CD4-positive, alpha-beta T cell treated with Interleukin-4 for 4 hours (primary cell): ENCODE measurements at places on chromosomes 3 and 15.
A peak's percentile ranks its signal among the peaks of the same experiment; 100 is the strongest.

- no peak for DNase-seq
Observed at GRCh38 chr15:59432389-59432788, 5.6 kb upstream of the FAM81A start.

DNA sequence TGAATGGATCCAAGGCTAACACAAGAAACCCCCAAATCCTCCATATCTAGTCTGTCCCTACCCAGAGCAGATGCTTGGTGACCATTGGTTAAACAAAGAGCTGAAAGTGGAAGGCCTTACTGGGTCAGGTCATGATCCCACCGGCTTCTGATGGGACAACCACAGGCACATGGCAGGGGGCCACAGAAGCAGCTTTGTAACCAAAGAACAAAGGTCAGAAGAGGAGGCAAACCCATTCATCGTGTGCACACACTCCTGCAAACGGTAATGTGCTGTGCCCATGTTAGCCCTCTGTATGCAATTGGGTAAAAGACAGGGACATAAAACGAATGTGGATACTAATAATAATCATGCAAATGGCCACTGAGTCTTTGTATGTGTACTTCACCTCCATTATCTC, 133.3 kb upstream of the SLC6A11 start:
- no peak for DNase-seq

DNA sequence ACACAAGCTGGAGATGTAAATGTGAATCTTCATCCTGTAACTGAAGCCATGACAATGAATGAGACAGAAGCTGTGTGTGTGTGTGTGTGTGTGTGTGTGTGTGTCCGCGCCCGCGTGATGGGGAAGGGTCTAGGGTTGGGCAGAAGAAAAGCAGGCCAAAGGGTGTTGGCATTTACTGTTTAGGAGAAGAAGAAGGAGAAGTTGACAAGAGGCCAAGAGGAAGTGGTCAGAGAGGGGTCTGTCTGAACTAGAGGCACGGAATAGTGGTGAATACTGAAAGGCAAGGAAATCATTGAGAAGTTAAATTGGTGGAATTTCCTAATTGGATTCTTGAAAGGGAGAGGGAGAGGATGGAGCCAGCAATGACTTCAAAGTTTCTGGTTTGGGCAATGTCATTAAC, 5.6 kb upstream of the NCEH1 start:
- no peak for DNase-seq

DNA sequence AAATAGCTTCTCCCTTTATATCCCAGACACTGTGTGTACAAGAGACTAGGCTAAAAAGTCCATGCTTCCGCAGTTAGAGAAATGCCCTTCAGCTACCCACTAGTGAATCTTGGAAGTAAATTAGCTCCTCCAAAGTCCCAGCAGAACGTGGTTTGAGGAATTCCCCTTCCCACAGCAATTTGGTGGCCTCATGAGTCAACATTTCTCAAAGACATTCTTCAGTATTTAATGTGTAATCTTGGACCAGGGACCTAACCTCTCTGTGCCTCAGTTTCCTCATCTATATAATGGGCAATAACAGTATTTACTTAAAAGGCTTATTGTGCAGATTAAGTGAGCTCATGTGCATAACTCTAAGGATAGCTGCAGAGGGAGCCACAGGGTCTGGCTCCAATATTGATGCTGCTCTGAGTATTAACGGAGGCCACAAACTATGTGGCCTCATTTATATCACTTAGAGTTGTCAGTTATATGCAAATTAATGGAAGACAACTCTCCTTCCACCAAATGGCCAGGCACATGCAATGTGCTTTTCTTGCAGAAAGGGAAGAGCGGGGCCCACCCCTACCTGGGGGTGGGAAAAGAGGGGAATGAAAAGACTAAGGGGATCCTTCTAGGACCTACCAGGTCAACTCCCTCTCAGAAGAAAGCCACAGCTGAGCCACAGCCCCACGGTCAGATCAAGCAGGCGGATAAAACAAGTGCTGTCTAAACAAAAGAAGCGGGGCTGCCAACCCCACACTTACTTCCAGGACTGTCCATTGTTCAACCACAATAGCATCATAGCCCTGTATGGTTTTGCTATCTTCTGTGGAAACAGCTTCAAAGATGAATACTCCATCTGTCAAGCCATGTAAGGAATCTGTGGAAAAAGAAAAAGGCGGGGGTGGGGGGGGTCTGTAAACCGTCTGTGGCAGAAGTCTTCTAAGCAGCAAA, 92.4 kb downstream of the OXNAD1 start:
- no peak for DNase-seq

DNA sequence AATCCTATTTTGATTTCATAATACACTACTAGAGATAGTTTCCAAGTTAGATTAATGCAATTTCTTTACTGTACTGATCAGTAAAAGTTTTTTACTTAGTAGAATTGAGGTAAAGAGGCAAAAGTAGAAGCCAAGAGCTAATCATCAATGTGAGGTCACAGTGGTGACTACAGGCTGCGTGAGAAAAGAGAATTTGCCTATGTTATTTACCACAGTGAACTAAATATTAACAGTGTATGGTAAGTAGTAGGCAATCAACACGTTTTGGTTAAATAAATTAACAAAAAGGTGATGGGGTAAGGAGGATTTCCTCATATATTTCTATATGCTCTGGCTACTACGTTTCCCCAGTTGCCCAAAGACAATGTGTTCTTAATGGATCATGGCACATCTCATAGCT, 202.2 kb upstream of the CMC1 start:
- DNase-seq, result no peak

- DNase-seq, result no peak
Observed at GRCh38 chr3:194517333-194517732, 30.5 kb upstream of the ATP13A3 start.

- DNase-seq, result no peak
Observed at GRCh38 chr15:97479957-97480356, 480.5 kb upstream of the ARRDC4 start.

DNA sequence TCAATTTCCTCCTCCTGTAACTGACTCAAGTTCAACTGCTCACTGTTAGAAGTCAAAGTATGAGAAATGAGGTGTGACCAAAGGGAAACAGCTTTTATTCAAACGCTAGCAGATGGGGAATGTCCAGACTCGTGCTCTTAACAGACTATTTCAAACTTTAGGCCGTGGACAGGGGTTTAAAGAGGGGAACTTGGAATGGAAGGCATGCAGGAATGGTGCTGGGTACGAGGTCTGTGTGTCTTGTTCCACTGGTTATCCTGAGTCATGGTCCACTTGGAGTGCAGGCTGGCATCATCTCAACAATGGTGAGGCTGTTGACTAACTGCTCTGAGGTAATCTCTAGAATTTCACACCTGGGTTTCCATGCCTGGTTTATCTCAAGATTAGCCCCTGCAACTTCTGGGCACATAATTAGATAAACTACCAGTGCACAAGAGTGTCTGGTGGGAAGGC, 22.9 kb upstream of the DNAAF4 start:
- no peak for DNase-seq

GRCh38 chr15:49265911-49266310, 95.9 kb downstream of the GALK2 start:
- no peak for DNase-seq

DNA sequence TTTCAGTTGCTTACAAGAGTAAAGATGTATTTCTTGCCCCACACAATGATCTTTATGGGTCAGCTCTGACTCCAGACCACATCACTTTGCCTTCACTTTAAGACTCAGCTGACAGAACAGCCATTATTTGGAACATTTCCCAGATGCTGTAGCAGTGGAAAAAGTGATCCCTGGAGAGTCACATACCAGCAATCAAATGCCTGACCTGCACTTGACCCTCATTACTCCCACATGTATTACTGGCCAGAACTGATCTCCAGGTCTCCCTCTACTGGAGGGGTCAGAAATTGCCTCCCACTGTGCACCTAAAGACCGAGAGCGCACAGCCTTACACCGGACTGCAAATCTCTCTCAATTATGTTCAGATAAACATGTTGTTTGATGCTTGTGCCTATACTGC, 88.6 kb upstream of the ZNF385D start:
- no peak for DNase-seq

GRCh38 chr3:148309390-148310035, 388.2 kb upstream of the AGTR1 start:
- peak; percentile 15 for DNase-seq

GRCh38 chr3:187963677-187964385, 190.1 kb upstream of the LPP start:
- DNase-seq, result no peak

DNA sequence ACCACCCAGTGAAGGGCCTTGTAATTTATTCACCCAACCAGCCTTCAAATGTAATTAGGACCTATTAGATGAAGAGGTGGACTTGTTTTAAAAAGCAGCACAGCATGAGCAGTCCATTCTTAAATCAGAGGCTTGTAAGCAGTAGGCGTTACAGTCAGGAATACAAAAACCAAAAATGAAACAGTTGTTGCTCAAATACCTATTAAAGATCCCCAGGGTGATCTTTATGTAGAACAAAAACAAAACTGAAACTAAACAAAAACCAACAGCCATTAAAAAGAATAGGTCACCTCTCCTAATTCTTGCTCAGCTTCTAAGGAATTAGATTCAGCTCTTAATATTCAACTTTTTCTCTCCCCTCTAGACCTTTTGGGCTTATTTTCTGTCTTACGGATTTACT, 104.9 kb upstream of the ST8SIA2 start:
- DNase-seq, result no peak

DNA sequence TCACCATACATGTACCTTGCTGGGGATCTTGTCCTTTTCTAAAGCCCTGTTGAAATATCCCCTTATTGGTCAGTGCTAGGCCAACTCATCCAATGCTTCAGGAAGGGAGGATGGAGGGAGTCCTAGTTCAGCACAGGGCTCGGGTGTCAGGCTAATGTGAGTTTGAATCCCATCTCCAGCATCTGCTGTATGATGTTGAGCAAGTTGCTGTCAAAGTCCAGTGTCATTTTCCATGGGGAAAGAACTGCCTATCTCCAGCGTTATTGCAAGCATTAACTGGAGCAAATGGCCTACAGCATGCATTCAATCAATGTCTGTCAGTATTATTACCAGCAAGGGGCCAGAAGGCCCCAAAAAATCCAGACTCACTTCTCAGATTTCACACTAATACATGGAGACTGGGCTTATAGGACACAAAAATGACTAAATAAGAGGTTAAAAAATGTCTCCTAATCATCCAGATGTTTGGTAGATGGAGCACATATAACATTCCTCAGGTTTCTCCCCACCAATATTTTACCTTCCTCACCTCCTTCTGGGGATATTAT, 40.8 kb downstream of the SRGAP3 start:
- no peak for DNase-seq

DNA sequence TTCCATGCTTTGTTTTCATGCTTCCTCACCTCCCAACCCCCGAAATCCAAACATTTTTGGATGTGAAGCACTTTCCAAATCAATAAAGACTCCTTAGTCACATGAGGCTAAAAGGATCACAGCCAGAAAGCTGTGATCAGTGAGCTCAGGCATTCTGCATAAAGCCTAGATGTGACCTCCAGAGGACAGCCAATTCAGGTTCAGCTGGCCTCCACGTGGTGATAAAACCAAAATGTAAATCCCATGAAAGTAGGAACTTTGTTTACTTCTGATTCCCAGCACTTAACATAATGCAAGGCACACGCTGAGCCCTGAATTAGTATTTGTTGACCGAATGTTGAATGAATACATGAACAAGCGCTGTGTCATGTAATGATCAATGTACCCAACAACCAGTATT, 249.5 kb upstream of the EOMES start:
- no peak for DNase-seq

GRCh38 chr3:9613056-9613748, 36.1 kb upstream of the MTMR14 start:
- DNase-seq, result no peak

DNA sequence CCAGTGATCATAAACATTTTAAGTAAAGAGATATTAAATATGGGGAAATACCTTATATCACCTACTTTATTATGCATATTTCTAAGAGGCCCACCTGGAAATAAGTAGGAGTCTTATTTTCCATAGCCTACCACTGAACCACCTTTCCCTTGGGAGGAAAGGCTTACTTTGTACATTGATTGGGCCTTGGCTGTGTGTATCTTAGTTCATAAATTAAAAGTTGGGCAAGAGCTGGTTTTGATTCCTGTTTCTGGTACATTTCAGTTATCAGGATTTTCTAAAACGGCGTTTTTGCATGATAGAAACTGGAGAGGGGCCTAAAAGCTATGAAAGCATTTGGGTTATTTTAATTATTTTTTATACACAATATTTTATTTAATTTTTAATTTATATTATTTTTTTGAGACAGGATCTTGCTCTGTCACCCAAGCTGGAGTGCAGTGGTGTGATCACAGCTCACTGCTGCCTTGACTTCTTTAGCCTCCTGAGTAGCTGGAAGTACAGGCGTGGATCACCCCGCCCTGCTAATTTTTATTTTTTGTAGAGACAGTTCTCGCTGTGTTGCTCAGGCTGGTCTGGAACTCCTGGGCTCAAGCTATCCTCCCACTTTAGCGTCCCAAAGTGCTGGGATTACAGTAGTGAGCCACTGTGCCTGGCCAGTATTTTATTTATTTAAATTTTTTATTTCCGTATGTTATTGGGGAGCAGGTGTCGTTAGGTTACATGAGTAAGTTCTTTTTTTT, 2.6 kb downstream of the GMPS start:
- DNase-seq, result no peak

DNA sequence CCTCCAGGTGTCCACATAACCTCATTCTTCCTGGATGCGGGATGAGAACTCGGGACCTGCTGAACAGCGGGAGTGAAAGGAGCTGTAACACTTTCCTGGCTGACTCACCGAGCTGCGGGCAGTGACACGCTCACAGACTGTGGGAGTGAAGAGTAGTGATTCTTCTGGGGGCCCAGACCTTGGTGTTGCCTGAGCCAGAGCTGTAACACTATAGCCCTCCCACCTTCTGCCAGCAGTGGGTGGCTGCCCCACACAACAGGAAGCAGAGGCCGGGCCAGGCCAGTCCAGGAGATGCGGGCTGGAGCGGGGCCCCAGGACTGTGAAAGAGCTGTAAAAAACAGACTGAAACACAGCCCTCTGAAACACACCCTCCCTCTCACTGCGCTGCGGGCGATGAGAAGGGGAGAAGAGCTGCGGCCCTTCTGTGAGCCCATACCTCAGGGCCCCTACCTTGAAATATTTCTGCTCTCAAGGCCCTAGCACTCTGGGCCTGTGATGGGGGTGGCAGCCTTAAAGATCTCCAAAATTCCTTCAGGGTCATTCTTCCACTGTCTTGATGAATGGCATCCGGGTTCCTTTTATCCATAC, 464.0 kb upstream of the CCDC54 start:
- DNase-seq, result no peak

DNA sequence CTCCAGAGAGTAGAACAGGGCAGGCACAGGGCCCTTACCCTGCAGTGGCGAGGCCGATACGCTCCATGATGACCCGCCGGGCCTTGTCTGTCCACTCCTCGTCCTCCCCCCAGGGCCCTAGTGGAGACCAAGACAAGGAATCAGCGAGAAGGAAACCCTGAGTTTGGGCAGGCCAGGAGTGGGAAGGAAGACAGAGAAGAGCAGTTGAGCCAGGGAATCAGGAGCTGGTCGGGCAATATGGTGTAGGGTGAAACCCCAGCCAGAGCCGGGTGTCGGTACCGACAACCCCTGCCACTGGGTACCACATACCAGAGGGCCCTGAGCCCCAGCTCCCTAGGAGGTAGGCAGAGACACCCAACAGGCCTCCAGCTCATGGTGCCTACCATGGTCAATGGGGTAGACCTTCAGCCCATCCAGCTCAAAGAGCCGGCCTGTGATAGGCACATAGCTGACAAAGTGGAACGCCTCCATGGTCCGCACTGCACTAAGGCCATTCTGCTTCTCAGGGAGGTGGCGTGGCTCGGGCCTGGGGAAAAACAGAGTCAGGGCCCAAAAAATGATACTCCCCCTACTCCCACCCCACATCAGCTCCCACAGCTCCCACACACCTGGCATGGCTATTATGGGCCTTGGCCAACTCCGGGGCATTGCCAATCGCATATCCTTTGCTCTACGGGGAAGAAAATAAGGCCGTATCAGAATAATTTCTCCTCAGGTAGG, 38.0 kb downstream of the SEMA3G start:
- no peak for DNase-seq

- no peak for DNase-seq
Observed at GRCh38 chr15:37031198-37031597, 69.2 kb downstream of the MEIS2 start.
